Inflammatory macrophage treated with lipopolysaccharide for 4 hours (primary cell): ENCODE measurements at places on chromosomes 1 and 21.

GRCh38 chr1:90710579-90711536 is 6.2 kb downstream of the BARHL2 start:
- no peak for DNase-seq

- DNase-seq, result no peak
Observed at GRCh38 chr1:220313576-220313975, 41.3 kb upstream of the RAB3GAP2 start.

- no peak for DNase-seq
Observed at GRCh38 chr1:83854456-83854855, 144.5 kb downstream of the TTLL7 start.

- DNase-seq, result no peak
Observed at GRCh38 chr1:47853852-47854251, 143.3 kb downstream of the TRABD2B start.

GRCh38 chr1:232037774-232038388 is 411.3 kb downstream of the DISC1 start:
- DNase-seq, result no peak

DNA sequence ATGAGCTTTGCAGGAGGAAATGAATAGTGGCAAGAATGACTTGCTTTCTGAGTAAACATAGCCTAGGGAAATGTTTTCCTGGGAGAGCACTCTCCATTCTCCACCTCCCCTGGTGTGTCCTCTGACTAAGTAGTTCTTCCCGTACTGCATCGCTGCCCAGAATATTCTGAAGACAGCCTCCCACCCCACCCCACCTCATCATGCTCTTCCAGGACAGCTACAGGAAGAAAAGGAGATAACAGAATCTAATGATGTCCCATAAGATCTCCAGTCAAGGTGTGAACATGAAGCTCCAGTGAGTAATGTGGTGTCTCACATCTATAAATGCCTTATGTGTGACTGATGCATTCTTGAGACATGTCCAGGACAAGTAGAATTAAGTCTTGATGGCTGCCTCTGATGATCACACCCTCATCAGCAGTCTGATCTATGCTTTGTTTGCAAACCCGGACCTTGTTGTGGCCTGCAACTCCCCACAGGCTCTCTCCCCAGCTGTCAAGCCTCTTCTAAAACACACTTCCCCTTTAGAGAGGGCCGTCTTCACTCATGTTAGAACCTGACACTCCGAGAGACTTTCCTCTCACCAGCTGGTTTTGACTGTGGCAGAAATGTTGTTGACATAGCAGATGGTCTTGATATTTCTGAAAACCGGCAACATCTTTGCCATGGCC is 183.0 kb downstream of the CYYR1 start:
- peak; percentile 15 for DNase-seq

- no peak for DNase-seq
Observed at GRCh38 chr1:95086949-95087533, 14.3 kb upstream of the ALG14 start.

- DNase-seq, result no peak
Observed at GRCh38 chr1:50707824-50708223, 252.2 kb downstream of the FAF1 start.

DNA sequence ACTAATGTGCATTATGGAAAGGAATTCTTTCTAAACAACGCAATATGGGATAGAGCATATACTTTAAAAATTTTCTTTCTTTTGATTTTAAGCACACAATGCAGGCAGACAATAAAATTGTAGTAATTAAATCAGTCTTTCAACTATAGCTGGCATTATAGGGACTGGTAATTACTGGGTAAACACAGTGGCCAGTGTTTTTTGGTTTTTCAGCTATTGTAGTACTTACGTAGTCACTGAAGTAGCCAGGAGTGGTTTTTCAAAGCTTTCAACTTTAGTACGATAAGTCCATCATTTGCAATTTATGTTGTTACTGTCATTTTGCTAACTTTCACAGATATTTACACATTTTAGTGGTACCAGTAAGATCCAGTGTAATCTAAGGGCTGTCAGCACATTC is 50.6 kb downstream of the RAB3GAP2 start:
- DNase-seq, result no peak

DNA sequence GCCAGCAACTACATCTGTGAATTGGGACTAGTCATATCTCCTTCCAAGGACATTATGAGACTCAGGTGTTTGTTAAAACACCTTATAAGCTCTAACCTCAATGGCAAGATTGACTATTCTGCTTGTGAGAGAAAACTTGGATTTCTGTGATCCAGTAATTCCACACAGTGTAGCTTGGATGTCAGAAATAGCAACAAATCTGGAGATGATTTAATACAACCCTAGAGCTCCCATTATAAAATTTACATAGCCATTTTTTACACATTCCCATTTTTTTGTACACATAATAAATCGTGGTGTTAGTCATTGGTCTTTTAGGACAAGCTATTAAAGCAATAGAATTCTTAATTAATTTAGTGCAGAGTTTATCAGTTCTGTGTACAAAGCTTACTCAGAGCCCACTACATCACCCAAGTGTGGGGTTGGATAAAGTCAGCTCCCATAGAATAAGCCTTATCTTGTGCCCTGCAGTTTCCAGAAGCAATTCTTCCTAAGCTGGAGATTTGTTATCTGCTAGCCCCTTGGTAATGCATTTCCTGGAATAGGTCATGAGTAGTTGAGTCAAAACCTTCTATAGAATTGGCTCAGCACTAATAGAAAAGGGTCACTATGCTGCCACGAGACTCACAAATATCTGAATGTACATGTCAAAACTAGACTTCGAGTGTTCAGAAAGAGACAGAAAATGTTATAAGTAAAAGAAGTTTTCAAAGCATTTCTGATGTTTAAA is 434.0 kb upstream of the RUNX1 start:
- DNase-seq, result no peak

DNA sequence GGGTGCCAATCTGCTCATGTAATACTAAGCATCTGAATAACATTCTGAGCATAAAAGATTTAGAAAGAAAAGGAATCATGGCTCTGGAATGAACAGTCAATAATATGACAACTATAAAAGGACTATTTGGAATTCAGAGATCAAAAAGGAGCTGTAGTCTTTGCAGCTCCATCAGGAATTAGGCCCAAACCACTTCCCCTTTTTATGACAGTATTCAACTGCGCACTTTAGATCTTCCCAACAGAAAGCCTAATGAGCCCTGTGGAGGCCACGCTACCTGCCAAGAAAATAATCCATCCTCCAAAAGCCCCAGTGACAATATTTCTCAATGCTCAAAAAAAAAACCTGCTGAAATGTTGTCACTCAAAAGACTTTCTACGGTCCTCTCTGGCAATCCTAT is 163.2 kb downstream of the SNX7 start:
- no peak for DNase-seq

DNA sequence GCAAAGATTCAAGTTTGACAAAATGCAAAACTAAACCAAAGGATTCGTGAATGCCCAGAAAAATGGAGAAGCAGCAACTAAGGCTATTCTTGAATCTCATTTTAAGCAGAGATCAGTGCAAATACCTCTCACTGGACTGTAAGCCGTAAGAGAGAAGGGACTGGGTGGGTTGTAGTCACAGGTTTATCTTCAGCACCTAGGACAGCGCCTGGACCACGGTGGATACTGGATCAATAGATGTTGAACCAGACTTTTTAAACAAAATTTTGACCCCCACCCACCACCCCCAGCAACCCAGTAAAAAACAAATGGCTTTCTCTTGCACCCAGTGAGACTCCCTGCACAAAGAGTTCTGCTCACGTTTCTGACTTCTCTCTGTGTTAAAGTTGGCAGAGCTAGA is 347.1 kb downstream of the AJAP1 start:
- DNase-seq, result no peak

- peak; percentile 77 for DNase-seq
Observed at GRCh38 chr1:226110249-226111097, 48.0 kb downstream of the H3-3A start.

- no peak for DNase-seq
Observed at GRCh38 chr1:54936791-54937190, 43.6 kb upstream of the TMEM61 start.

DNA sequence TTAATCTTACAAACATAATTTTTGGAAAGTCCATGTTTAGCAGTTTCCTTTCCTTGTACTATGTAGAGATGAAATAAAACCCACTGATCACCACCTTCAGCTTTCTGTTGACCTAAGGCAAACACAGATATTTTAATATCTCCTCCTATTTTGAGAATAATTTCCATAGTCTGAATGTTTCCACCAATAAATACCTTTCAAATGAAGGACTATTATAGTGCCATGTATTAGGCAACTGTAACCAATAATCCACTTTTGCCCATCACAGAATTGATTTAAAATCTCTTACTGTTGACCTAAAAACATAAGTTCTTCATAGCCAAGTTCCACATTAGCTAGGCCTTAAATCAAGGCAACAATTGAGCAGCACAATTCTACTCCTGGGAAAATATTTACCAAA is 1.8 kb downstream of the CDC42BPA start:
- no peak for DNase-seq

- DNase-seq, result no peak
Observed at GRCh38 chr1:3590951-3591865, 20.1 kb downstream of the MEGF6 start.

DNA sequence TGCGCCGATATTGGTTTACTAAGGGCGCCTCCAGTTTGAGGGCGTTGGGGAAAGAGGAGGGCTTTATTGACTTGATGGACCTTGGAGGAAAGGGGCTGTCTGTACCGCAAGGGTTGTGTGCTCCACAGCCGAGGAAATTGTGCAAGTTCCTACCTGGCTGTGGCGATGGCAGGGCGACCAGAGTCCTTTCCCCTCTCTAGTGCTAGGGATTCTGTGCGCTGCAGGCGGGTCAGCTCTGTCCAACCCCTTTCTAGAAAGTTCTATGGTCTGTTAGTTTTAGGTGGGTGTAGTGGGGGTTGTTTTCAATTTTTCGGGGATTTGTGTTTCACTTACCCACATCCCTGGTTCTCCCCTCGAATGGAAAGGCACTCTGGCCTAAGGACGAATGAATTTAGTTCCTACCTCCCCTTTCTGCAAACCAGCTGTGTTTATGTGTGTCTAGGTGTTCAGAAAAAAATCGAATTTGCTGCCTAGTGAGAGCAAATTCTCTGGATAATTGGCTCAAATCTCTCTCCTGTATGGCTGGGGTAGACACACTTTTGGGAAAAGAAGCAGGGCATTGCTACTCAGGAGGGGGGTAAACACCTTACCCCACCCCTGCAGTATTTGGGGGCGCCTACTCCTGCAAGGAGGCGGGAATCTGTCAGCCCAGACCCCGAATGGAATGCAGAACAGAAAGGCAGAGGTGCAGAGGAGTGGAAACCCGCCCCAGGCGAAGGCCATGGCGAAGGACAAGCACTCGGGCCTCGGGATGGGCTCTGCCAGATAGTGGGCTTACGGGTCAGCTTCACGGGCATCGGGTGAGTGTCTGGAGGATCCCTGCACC is 2.0 kb downstream of the DMBX1 start:
- no peak for DNase-seq

DNA sequence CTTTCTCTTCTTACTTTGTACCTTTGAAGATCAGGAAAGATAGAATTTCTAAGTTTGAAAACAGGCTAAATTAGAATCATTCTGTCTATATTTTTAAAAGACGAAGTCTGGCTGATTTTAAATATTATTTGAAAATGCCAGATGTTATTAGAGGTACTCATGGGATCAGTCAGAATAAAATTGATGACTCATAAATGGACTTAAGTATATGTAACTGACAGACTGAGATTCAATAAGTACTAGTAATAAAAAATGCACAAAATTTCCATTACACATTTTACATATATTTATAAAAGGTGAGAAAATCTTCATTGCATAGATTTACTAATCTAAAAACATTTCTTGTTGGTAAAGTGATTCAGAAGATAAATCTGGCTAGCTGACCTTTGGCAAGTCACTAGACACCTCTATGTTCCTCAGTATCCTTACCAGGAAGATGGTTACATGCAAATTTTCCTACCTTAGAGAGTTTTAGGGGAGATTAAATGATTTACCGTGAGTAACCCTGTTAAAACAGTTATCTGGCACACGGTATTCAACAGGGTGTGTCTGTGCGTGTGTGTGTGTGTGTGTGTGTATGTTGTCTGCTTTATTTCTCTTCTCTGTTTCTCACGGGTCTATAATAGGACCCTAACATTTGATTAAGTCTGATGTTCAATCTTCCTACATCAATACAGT is 189.0 kb downstream of the RUNX1 start:
- DNase-seq, result no peak
